Stimulated activated CD4-positive, alpha-beta T cell treated with anti-CD3 and anti-CD28 coated beads, TNF-alpha, amount 100 ng/mL, for 48 hours (primary cell): ENCODE measurements at places on chromosomes 5 and 9.

GRCh38 chr5:58255970-58256369, 203.9 kb downstream of the PLK2 start:
- no peak for DNase-seq

DNA sequence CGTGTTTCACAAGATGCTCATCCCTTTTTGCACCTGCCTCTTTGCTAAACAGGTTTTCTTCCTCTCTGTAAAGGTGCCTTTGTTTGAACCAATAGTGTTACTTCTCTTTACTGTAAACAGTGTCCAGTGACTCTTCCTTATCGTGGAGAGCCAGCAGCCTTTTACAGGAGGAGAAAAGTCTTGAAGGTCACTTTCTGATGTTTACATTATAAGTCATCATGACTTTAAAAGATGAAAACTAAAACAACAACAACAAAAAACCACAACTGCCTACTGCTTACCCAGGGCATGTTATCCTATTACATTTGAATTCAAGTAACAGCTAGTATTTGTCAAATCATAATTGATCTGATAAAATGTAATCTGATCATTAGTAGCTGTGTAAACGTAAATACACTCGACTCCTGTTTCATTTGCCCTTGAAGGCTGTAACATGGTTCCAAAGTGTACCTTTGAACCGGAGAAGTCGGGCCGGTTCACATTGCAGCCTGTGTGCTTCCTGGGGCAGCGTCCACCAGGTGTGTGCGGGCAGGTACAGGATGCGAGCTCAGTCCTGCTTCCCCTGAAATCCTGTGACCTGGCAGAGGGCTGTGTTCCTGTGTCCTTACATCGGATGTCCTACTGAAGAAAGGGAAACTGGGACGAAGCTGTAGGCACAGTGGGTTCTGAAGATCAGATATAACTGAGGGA, 118.1 kb downstream of the C9orf152 start:
- DNase-seq: no peak

GRCh38 chr5:95956021-95956899, 5.4 kb downstream of the ELL2 start:
- DNase-seq: no peak

DNA sequence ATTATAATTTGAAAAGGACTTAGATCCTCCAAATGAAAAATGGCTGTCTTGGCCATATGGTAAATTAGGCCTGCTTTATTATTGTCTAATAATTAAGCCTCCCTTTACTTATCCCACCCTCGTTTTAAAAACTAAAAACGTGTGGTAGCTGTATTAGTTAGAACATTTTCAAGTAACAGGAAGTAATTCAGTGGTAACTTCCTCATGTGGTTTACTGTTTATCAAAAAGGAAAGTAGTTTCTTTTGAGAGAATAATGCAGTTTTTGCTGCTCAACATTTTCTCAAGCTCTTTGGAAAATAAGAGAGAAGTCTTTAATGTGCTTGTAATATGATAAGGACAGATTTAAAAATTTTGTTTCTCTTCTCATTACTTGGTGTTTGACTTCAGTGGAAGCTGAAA, 26.0 kb downstream of the ZCCHC7 start:
- no peak for DNase-seq

- no peak for DNase-seq
Measured at GRCh38 chr5:78594610-78595457, 53.7 kb downstream of the LHFPL2 start.

DNA sequence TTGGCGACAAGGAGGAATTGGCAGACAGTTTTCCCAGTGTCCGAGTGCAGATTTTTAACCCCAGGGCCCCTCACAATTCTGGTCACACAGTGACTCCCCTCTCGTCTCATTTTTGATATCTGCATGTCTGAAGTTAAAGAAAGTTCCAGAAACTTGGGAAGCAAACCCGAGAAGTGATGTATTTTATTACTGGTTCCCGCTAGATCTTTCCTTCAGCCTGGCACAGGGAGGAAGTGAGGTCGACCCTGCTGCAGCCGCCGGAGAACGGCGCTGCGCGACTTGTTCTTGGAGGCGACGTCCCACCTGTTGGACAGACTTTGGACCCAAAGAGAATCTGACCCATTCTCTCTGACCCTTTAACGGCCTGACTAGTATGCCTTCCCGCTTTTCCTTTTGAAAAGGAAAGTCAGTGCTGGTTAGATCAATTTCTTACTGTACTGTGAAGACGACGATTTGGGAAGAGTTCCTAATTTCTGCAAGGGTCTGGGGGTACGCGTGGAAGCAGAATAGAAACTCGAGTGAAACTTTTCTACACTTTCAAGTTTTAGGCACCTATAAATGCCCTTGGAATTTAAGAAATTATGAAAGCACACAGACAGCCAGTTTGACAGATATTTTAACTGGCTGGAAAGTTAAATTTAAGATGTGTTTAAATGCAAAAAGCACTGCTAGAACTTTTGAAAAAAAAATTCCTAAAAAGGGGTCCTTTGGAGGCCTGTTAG, 744 bp downstream of the OTULIN start:
- DNase-seq: no peak

GRCh38 chr5:35197351-35197750, 32.9 kb downstream of the PRLR start:
- no peak for DNase-seq

GRCh38 chr9:129640871-129641749, 841 bp downstream of the ASB6 start:
- no peak for DNase-seq

DNA sequence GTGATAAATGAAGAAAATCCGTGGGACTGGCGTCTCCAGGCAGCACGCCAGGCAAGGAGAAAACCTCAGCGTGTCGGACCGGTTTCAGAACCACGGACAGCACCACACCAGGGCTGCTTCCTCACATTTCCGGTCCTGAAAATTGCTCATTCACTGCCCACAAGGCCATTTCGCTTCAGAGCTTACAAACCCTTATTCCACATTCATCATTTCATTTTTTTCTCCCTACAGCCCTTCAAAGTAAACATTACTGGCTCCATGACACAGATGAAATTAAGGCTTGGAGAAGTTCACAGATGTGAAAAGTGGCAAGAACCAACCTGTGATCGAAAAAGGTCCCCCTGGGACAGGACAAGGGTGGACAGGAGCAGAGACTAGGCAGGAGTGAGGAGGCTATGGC, 1.5 kb upstream of the GPRIN1 start:
- DNase-seq: no peak
